ENCODE measurements at places on chromosomes 11 and 22.

GRCh38 chr11:116030697-116031331, 526.6 kb upstream of the CADM1 start:
- DNase-seq, result no peak

- DNase-seq, result no peak
These were observed 115.9 kb downstream of the CEP164 start for GRCh38 chr11:117443266-117444186.

- DNase-seq, result peak; percentile 30
These were observed 30.8 kb downstream of the MARK2 start for GRCh38 chr11:63869683-63870082.

- no peak for DNase-seq
These were observed 15.5 kb downstream of the TSKU start for GRCh38 chr11:76798671-76799065.

DNA sequence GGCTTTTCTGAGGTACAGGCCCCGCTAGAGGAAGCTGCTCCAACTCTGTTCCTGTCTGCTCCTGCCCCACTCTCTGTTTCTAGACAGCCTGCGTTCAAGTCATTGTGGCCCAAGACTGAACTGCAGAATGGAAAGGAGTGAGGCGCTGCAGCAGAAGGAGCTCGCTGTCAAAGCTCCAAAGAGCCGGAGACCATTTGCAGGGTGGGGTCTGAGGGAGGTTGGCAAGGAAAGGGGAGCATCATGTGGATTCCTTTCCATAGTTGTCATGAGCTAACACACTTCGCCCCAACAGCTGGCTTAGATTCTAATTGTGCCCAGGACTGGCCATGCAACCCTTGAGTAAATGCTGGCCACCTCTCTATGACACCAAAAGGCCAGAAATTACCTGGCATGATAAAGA, 18.8 kb downstream of the APOL4 start:
- DNase-seq, result no peak

DNA sequence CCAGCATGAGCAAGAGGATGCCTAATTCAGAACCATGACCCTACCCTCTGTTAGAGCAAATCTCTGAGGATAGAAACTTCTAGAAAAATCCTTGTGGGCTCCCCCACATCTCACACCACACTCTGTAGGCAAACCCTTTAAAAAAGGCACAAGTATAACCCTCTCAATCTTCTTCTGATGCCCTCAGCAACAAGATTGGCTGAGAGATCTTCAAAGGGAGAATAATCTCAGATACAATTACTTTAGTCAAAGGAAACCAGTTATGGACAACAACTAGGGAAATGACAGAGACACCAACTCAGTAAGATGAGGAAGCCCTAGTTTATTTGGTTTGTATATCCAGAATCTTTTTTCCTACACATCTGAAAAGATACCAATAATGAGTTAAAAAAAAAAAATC, 49.2 kb downstream of the LIF start:
- no peak for DNase-seq

DNA sequence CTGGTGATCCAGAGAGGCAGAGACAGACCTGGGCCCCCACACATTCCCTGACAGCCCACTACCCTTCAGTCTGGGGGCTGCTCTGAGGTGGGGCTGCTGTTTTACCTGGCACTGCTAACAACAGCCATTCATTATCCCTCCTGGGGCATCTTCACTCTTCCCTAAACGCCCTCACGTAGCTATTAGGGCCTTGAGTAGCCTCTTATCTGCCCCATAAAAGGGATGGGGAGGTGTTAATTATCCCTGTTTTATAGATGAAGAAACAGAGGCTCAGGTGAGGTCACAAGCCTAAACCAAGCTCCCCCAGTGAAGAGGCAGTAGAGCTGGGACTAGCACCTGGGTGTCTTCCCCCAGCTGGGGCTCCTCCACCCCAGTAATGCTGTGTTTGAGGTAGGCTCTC, 79.5 kb downstream of the KIAA1671 start:
- DNase-seq, result no peak

GRCh38 chr11:59990421-59990820, 26.6 kb upstream of the OOSP4B start:
- DNase-seq, result no peak
